ENCODE measurements at places on chromosomes 16 and 17.

DNA sequence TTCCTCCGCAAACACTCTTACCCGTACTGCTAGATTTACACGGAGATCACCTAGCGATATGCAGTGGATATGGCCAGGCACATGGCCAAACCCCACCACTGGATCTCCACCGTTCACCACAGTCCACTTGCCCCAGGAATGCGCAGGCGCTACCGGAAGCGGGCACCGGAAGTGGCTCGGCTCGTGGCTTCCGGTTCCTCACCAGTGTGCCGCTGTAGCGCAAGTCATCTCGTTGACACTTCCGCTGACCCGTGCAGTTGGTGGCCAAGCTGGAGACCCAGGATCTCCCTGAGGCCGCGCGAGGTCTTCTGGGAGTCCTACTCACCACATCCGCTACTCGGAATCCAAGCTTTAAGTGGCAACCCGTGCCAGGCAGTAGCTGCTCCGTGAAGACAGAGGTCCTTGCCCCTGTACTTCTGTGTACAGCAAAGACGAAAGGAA lies 11.5 kb downstream of the ZNF597 start:
- peak; percentile 59 for DNase-seq

- DNase-seq = no peak
Measured at GRCh38 chr17:19454074-19454473, 43.0 kb downstream of the RNF112 start.

DNA sequence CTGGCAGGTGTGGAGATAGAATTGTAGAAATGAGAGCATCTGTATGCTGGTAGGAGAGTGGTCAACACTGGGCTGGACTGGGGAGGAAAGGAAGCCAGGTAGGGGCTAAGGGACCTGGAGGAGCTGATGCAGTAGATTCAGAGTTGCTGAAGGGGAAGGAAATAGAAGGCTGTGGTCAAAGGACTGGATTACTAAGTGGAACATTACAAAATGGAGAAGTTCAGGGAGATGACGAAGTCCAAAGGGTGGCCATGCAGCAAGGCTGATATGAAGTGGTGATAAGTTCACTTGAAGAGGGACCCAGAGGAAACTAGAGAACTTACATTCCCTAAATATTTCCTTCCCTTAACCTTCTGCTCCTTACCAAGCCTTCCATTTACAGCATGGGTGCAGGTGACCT lies 8.6 kb upstream of the CCL2 start:
- DNase-seq = no peak

DNA sequence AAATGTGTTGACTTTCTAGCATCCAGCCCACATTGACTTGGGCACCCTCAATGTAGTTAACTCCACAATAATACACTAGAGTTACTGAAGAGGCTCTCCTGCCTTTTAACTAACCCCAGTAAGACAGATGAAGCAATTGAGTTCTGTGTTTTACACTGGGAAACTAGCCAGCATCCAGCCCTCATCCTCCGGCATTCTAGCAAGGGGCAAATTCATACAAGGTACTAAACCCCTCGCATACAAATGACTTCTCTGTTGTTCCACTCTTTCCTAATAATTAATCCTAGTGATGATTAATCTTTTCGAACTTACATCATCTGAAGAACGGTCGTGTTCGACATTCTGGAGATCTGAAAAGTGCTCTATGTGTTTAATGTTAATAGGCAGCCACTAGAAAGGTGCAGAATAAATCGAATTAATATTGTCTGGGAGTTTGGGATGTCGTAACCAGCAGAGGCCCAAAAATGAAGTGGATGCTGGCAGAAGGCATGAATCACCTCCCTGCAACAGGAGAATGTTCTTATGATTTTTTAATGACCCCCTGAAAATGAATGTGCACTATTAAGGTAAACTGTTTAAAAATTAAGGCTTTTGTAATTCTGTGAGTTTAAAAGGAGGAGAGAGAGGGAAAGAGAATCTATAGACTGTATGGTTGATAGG lies 249.4 kb downstream of the SNX29 start:
- DNase-seq = no peak

DNA sequence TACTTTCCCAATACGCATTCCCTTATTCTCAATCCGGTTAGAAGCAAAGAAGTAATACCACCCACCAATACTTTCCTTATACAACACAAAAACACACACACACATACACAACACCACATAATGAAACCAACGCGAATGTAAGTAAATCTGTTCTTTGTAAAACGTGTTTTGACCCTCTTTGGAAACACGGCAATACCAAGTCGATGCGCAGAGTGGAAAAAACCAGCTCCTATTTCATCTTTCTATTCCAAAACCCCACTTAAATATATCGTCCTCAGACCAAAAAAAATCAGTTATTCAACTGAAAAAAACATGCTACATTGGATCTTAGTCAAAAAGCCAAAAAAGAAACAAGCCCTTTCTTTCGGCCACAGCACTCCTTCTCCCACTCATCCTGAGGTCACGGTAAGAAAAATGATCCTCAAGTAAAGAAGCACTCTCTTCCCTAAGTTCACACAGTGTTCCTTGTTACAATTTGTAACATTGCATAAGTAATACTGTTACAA lies 31.0 kb upstream of the ARL4D start:
- peak; percentile 94 for DNase-seq
